Stimulated activated CD8-positive, alpha-beta memory T cell treated with anti-CD3 and anti-CD28 coated beads, Interleukin-15, amount 100 ng/mL, for 48 hours (primary cell): ENCODE measurements at places on chromosomes 7 and 10.

GRCh38 chr10:25724241-25724640, 209.8 kb upstream of the MYO3A start:
- no peak for DNase-seq

GRCh38 chr7:50696810-50697582, 85.7 kb downstream of the GRB10 start:
- DNase-seq, result no peak

- DNase-seq, result peak; percentile 97
These were observed at the start of gene KCTD7 for GRCh38 chr7:66628361-66629221. Gene KCTD7, plus strand, starts transcription at chr7:66628881. Its CDS starts 184 bp downstream, at chr7:66629065.

- no peak for DNase-seq
These were observed 152.6 kb upstream of the LYZL2 start for GRCh38 chr10:30782157-30782536.

DNA sequence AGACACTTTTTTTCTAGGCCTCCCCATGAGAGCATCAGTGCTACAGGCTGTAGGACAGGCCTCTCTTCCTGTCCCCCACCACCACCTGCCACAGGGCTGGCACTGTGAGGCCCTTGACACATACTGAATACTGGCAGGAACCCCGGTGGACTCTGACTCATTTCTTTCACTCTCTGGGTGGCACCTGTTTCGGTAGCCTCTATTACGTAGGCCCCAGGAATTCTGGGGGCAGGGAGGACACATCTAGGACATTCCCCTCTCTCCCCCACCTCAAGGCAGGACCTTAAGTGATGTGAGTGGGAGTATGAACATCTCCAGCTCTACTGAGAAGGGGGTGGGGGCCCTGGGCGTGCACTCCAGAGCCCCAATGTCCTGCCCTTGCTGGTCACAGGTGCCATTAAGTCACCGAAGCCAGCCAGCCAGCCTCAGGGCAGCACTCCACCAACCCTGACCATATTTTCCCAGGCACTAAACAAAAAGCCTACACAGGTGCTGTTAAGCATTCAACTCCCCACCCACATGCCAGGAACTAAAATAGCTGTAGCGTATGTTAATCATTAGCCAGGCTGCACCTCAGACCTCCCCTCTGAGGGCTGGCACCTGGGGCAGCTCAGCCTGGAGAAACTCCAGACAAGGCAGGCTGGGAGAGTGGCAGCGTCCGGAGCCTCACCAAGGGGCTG, 8.9 kb downstream of the ANXA11 start:
- peak; percentile 71 for DNase-seq

- DNase-seq, result no peak
These were observed 16.5 kb downstream of the ARPC1B start for GRCh38 chr7:99390941-99391602.

- DNase-seq, result no peak
These were observed 204.3 kb downstream of the CHCHD3 start for GRCh38 chr7:132877573-132877972.

DNA sequence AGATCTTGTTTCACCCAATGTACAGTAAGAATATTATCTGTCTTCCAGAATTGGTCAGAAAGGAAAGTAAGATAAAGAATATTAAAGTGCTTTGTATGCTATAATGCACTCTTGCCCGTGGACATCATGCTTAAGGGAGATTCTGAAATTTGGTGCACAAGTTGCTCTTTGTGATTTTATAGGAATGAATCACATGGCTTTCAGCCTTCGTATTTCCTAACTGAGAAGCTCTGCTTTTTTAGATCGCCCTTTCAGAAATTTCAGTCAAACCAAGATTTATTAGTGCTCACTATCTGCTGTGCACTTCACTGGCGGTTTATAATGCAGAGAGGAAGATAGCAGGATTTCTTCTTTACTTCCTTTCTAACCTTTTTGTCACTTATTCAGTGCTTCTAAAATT, 1248.5 kb upstream of the LRRN3 start:
- no peak for DNase-seq

GRCh38 chr7:117458977-117459583, 20.7 kb upstream of the CFTR start:
- no peak for DNase-seq

GRCh38 chr7:121436688-121437087, 40.6 kb upstream of the FAM3C start:
- no peak for DNase-seq

GRCh38 chr7:93894966-93895640, 4.5 kb upstream of the TFPI2 start:
- DNase-seq, result no peak

GRCh38 chr10:24449321-24449740, 240.4 kb downstream of the KIAA1217 start:
- DNase-seq, result no peak

DNA sequence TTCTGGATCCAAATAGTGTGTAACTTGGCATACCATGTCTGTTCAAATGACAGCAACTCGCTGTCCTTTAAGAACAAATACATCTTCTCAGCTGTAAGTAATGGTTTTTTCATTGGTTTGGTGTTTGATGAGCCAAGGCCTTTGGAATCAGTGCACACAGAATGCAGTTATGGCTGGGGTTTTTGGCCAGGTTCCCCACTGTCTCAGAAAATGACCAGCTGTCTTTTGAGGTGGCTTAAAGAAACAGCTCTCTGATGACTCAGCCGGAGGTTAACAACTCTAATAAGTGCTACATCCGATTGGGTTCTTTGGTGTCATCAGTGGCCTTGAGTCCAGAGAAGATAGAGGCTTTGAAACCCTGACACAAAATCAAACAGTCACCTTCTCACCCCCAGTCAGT, 688.4 kb downstream of the REEP3 start:
- no peak for DNase-seq

- DNase-seq, result no peak
These were observed 105.7 kb downstream of the DNAJB6 start for GRCh38 chr7:157442456-157442855.

DNA sequence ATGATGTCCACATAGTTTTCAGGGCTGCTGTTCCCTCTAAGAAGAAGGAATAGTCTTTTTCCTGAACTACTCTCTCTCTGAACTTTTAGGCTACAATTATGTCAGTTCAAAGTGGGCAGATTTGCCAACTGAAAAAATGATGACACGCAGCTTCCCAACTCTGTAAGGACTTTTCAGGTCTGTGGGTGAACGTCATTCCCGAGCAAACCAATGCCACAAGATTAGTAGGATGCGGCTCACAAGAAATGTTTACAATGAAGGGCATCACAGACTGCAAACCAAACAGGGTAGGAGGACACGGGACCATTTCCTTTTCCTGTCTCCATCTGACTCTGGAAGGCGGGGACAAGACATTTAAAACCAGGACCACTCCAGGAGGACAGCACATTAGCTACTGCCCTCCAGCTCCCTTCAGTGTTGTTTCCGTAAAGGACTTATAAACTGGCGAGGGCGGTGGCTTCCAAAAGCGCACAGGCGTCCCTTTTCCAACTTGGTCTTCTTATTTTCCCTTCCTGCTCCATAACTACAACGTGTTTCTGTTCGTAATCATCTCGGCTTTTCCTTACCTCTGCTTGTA, 539 bp upstream of the MKLN1 start:
- no peak for DNase-seq

- DNase-seq, result no peak
These were observed 552.5 kb downstream of the TYW1 start for GRCh38 chr7:67549126-67549525.

DNA sequence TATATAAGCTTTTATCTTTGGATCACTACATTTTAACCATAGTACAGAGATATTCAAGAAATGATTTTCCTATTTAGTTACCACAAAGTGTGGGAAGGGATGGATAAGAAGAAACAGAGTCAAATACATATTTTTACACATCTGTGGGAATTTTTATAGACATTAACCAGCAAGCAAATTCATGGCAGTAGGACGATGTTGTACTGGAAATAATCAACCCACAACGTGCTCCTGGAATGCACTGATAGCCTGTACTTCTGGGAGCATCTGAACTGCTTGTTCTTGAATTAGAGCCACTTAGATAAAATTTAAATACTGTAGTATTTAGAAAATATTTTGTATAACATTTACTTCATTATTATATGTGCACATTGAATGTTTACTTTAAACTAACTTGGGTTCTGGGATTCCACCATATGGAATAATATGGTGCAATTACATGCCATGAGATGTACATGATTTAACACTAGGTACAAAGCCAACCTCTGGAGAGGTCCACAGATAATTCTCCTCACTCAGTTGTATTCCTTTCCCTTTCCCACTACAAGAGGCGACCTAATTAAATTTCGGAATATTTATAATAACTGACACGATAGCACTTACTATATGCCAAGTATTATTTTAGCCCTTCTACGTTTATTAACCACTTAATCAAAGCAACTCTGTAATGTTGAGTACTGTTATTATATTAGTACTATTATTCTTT, 164.9 kb upstream of the HGF start:
- no peak for DNase-seq

DNA sequence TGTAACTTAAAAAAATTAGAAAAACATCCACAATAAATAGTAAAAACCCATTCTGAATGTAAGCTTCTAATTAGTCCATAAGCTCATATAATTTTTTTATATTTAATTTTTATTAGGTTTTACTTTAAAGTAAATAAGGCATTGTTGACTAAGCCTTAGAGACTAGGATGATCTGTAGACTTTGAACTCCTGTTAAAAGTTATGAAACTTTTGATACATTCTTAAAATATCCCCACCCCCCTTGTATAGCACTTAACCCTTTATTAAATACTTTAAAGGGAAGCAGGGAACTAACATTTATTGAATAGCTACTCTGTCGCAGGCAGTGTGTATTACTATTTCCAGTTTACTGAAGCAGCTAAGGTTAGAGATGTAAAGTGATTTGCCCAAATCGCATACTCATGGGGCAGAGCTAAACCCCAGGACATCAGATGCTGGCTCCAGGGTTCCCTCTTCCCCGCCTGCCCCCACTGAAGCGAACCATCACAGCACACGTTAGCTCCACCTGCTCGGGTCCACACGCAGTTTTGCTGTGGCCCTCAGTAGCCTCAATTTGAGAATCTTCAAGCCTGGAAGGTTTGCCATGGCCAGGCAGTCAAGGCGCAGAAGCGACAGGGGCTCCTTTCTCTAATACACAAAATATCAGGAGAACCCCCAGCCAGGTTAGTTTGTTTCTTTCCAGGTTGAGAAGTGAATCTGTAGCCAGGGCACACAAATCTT, 762 bp downstream of the PON1 start:
- no peak for DNase-seq
